ENCODE measurements at places on chromosomes 3 and 15.

GRCh38 chr15:46856839-46857502 is 860.3 kb upstream of the SEMA6D start:
- DNase-seq = no peak

- no peak for DNase-seq
Measured at GRCh38 chr3:173502983-173503568, 105.5 kb downstream of the NLGN1 start.

DNA sequence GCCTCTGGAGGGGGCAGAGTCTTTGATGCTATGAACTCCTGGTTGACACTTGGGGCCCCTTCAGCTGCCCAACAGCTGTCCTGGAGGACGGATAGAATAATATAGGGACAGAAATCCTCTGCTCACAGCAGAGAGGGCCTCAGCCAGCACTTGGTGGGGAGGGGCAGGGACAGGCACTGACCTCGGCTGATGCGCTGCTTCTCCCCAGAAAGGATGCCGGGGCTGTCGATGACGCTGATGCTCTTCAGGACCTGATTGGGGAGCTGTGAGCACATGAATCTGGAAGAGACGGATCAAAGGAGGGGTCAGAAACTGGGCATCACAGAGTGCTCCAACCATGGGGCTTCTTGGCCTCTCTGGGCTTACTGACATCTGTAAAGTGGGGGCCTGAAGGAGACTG is 29.5 kb downstream of the EHD4 start:
- no peak for DNase-seq

DNA sequence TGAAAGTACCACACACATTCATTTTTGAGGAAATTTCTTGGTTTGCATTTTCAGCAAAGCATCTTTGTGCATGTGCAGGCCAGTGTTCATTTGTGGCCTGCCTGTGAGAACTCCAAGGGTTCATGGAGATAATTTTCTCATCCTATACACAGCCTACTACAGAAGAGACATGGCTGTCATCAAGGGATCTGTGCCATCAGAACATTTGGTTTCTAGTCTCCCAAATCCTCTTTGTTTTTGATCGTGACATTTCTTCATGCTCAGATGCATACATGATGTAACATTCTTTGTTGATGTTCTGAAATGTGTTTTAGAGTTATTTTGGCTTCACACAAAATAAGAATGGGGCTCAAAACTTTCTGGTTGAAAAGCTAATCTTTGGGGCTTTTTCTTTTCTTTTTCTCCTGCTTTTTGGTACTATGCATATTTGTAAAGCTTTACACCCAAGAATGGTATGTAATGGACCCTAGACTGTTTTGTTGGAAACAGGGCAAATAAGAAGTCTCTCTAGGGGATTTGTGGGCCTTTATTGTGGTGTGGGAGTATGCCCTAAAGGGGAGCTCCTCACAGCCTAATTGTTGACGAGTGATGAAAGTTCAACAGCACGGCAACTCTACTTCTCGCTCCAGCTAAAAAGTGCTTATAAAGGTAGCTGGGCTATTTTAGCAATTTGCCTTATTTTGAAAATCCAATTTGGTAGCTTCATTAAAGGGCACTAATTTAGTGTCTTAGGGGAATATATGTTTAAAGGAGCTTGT is 3.2 kb upstream of the ARPP21 start:
- no peak for DNase-seq

- no peak for DNase-seq
Measured at GRCh38 chr3:5270666-5271371, 83.3 kb downstream of the EDEM1 start.

- DNase-seq = no peak
Measured at GRCh38 chr15:23415321-23415865, 31.6 kb downstream of the GOLGA6L2 start.

GRCh38 chr3:160709477-160710182 is 32.7 kb downstream of the ARL14 start:
- DNase-seq = no peak

- DNase-seq = no peak
Measured at GRCh38 chr15:75929799-75930565, 26.3 kb downstream of the FBXO22 start.

DNA sequence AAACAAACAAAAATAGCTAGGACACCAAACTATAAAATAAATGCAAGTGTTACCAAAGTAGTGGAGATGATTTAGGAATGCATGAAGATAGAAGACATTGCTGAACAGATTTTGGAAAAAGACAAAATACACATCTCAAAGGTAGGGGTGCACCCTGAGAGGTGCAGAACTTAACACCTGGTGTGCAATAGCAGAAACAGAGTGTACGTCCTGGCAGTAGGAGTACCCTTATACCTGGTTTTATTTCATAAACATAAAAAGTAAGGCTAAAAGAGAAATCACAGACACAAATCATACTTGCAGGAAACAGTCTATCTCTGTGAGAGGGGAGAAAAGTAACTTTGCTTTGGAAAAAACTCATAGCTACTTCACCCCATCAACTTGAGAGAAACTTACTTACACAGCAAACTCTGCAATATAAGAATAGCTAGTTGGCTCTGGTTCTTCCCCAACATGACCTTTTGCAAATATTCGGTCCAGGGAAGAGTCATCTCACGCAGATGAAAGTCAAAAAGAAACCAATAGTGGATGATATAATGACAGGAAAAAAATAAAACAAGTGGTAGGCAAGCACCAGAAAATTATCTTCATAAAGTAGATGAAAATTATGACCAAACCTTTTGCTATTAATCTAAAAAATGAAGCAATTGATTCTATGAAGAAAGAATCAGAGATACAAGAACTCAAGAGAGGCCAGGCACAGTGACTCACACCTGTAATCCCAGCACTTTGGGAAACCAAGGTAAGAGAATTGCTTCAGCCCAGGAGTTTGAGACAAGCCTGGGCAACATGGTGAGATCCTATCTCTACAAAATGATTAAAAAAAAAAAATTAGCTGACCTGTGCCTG is 108.9 kb upstream of the BNIP2 start:
- DNase-seq = no peak

DNA sequence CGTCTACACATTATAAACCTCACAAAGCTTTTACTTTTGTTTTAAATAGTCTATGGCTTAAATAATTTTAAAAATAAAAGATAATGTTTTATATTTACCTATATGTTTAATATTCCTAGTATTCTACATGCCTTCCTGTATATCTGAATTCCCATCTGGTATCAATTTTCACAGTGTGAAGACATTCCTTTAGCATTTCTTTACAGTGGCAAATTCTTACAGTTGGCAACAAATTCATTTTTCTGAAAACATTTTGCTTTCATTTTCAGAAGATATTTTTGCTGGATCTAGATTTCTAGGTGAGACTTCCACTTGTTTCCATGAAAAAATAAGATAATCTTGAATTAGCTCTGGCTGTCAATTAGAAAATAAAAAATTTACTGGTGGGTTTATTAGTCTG is 471.4 kb upstream of the NAALADL2 start:
- no peak for DNase-seq

Data from activated CD8-positive, alpha-beta memory T cell treated with anti-CD3 and anti-CD28 coated beads for 4 hours (primary cell).